NCI-H1417 treated with DMSO at 0.1 percent for 48 hours (cell line): ENCODE measurements at places on chromosomes 11 and 22.

- no peak for DNase-seq
These were observed 67.0 kb upstream of the EIF3D start for GRCh38 chr22:36595940-36596339.

DNA sequence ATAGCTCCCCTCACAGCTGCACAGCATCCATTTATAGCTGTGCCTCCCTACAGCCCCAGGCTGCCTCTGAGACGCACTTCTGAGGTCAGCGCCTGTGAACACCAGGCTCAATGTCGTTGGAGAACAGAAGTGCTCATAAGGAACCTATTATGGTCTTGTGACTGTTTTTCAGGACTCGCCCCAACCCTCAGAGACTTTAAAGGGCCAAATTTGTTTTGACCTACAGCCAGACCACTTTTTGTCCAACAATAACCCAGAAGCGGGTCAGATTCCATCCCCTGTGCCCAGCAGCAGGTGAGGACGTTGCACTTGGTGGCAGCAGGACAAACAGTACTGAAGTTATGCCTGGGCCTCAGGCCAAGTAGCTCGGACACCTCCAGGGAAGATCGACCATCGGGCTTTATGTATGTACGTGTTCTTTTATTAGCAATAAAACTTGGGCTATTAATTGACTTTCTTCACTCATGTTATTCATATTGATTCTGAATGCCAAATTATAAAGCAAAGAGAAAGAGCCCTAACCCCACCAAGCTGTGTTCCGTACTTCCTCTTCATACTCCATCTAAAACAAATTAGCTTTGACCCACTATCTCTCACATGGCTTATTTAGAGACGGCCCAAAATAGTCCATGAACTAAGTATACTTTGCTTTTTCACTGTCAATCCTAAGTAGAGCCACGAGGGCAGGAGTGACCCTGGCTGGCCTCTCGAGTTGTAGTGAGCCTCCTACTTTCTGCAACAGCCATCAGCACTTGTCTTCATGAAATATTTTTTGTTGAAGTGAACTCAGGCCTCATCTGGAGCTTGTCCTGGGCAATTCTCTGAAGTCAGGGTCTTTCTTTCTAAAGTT lies 92.3 kb upstream of the PAX6 start:
- DNase-seq: no peak

DNA sequence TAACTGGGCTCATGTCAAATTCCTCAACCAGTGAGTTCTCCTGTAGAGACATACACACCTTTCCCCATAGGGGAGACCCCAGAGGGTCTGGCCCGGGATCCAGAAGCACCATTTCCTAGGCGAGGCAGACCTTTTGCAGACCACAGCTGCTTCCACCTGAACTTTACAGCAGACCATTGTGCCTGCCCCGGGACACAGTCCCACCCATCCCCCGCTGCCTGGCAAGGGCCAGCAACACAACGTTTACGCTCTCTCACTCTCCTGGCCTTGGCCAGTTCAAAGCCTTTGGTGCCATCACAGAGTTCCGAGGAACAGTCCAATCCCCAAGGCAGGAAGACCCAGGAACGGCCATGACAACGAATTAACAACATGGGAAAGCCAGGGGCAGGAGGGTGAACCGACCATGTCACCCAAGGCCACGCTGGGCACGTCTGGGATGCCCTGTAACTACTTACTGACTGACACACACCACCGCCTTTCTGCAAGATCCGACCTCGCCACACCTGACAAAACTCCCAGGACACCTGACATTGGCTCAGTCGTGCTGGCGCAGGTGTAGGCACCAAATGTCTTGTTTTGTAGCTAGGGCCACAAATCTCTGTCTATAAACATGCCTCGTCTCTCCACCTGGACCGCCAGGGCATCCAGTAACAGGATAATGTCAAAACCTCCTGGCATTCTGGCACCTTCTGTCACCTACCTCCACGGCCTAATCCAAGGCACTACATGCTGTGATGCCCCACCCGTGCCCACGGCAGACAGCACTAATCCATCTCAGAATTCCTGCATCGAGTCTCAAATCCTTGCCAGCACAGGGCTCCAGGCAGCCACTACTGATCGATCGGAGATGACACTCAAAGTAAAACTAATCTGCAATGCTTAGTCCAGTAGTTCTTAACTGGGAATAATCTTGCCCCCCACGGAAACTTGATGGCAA lies 51.3 kb downstream of the MYH9 start:
- DNase-seq: no peak

DNA sequence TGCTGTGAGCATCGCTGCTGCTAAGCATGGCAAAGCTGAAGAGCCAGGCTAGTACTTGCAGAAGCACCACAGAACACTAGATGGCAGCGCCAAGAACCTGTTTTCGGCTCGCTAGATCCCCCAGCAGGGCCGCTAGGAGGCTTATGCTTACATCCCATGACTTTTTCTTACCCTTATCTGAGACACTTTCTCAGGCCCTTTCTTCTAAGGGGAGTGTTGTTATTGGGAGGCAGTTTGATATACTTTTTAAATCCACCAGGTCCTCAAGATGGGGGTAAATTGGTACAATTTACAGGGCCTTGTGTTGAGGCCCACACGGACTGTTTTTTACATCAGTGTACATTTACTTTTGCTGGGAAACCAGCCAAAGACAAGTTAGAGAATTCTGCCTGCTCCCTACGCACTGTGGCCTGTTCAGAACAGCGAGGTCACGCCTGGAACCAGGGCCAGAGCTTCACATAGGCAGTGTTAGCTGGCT lies 4.0 kb downstream of the TRIM6 start:
- no peak for DNase-seq
